Effector CD4-positive, alpha-beta T cell (primary cell): ENCODE measurements at places on chromosomes 16 and 17.

DNA sequence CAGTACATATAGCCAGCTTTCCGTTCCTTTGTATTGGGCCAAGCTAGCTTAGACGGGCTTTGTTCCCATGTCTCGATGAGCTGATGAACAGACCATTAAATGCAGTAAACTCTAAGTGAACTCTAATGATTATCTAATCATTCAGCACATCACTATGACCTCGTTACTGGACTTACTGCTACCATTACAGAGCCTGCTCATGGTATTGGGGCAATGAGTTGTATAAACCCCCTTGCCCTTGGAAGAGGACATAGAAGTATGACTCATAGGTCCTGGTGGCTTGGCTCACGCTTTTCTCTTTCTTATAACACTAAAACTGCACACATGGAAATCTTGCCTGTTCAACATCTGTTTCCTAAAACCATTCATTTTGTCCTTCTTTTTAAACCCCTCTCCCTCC is 93.6 kb upstream of the DYNLRB2 start:
- DNase-seq, result no peak

GRCh38 chr16:4525634-4526277 is 12.8 kb downstream of the CDIP1 start:
- no peak for DNase-seq

DNA sequence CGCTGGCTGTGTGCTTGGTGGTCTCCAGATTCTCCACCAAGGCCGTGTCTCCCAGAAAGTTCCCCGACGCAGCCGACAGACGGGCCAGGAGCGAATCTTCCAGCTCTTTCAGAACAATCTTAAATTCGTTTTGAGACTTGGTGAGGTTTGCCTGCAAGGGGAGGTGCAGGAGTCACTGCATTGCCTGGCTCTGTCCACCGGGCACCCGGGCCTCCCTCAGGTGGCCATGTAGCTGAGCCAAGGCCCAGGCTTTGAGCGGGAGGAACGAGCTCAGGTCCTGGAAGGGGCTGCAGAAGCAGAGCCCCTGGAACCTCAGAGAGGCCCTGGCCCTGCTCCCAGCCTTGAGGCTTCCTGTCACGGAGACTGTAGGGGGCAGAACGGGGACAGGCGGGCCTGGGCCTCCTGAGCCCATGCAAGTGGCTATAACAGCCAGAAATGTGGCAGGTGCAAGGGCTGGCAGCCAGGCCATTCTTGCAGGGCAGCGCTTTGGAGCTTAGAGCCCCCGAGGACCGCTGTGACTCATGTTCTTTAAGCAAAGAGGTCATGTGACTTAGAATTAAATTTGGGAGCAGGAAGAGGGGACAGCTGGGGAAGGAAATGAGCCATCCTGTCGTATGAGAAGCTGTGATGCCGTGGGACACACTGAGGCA is 72.4 kb downstream of the PGS1 start:
- DNase-seq, result no peak

- DNase-seq, result no peak
Observed at GRCh38 chr16:3589441-3589921, 12.3 kb upstream of the NLRC3 start.

GRCh38 chr17:40065769-40066510 is 3.2 kb downstream of the THRA start:
- no peak for DNase-seq

DNA sequence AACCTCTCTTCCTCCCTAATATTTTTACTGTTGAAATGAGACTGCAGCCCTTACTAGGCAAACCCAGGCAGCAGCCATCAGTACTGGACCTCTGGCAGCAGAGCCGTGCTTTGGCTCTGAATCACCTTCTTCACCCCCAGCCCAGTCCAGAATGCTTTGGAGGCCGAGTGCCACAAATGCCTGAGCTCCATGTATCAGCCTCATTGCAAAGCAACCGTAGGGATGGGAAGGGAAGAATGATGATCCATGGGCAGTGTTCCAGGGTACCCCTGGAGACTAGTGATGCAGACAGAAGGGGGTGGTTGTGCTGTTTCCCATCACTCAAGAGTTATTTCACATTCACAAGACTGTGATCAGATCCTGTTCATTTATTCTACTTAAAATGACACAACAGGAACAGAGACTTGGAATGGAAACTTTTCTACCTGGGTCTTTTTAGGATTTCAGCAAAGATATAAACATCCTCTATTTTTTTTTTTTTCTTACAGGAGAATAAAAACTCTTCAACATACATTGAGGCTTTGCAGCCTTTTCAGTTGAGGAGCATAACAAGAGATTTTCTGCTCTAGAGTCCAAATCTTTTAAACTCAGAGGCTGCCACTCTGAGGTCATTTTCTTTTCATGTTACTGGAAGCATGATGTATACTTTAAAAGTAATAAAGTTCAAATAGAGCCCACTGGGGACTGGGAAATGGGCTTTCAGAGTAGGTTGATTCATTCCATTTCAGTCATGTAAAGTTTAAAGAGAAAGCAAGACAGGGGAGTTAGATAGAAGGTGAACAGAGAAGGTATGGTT is 138.3 kb downstream of the KCNJ2 start:
- no peak for DNase-seq

- DNase-seq, result peak; percentile 71
Observed at GRCh38 chr16:67546761-67547422, 15.4 kb upstream of the CTCF start.

- no peak for DNase-seq
Observed at GRCh38 chr17:37361543-37361942, 14.2 kb upstream of the C17orf78 start.

DNA sequence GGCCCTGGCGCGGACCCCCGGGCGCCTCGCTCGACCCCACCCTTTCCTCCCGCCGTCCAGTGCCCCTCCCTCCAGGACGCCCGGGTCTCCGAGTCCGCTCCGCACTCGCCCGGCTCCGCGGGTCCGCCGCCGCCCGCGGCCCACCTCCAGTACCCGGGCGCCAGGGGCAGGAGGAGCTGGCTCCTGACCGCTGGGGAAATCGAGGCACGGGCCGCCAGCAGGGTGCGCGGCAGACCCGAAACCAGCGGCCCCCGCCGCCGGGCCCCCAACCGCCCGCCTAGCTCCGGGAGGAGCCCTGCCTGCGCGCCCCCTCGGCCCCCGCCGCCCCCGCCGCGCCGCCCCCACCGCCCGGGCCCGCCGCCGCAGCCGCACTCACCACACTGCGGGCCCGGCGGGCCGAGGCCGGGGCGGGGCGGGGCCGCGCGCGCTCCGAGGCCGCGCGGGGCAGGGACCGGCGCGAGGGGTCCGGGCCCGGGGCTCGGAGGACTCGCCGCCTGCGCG is 333 bp downstream of the MAFG start:
- no peak for DNase-seq

DNA sequence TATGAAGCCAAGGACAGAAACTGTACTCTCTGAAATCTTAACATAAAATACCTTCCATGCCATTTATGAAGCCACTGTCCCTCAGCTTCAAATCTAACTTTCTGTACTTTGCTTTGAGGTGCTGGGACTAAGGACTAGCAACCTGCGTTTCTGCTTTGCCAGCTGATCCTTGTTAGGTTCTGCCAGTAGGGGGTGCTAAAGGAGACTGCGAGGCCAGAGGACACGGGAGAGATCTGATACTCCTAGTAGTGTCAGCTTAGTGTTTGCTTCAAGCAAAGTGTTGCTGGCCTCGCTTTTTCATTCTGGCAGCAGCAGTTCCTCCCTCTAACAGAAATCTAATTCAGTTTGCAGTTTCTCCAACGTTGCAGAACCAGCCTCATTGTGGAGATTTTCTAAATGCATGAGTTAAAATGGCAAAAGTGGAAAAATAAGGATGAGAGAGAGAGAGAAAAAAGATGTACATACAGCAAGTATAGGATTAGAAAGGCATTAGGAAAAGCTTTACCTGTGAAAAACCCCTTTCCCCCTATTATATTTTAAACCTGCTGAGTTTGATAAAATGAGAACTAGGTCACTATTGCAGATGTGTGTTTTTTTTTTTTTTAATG is 297.5 kb downstream of the CA10 start:
- no peak for DNase-seq

DNA sequence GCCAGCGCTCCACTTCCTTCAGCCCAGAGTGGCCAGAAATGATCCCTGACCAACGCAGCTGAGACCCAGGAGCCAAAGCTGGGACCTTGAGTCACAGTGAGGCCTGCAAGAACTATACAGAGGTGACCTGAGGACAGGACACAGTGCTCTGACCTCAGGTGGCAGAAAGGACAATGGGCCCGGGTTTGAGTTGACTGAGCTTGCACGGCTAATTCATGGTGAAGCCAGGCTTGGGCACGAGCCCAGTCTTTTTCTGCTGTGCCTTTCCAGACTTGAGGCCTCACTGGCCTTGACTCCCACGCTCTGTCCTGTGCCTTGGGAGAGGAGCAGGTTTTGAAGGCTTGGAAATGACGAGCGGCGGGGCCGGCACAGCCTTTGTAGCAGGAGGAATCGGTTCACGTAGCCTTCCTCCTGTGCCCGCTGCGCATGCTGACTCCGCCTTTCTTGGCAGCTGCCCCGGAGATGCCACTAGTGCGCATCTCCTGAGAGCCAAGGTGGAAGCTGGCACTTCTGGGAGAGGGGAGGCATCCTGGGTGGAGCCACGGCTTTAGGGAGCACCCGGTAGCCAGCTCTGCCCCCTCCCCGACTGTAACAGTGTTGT is 34.9 kb downstream of the NDEL1 start:
- DNase-seq, result no peak

DNA sequence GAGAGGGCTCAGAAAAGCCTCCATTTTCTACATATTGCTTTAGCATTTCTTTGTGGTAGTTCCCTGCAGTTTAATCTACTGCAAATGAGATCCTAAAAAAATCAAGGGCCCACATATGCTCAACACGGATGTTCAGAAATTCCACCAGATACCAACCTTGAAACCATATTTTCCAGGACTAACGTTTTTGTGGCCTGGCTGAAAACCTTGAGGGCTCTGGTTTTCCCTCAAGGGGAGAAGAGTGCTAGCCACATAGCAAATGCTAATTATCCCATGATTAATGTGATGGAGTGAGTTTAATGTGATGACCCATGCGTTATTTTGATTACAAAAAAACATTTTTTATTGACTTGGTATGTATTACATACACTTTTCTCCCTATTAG is 68.9 kb downstream of the SNX11 start:
- DNase-seq, result no peak

DNA sequence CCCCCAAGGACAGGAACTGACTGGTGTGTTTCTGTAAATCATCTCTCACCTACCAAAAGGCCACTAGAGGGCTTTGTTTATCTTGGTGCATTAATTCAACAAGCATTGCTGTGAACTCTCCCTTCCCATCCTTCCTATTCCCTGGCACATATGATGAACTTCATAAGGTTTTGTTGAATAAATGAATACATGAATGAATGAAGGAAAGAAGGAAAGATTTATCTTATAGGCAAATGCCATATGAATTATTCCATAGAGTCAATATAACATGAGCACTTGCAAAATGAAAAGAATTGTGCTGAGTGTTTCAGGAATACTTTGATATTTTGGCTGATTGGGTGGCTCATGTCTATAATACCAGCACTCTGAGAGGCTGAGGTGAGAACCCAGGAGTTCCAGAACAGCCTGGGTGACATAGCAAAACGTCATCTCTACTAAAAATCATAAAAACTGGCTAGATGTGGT is 4.3 kb downstream of the SPDYE4 start:
- no peak for DNase-seq

DNA sequence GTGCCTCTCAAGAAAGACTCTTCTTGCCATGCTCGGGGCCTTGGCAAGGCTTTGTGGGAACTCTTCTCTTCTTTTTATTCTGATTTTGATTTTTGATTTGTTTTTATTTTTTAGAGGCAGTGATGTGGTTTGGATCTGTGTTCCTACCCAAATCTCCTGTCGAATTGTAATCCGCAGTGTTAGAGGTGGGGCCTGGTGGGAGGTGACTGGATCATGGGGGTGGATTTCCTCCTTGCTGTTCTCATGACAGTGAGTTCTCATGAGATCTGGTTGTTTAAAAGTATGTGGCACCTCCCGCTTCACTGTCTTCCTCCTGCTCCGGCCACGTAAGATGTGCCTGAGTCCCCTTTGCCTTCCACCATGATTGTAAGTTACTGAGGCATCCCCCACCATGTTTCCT is 281.4 kb downstream of the CPPED1 start:
- DNase-seq, result no peak

GRCh38 chr16:77571115-77571862 is 136.5 kb upstream of the ADAMTS18 start:
- DNase-seq, result no peak

DNA sequence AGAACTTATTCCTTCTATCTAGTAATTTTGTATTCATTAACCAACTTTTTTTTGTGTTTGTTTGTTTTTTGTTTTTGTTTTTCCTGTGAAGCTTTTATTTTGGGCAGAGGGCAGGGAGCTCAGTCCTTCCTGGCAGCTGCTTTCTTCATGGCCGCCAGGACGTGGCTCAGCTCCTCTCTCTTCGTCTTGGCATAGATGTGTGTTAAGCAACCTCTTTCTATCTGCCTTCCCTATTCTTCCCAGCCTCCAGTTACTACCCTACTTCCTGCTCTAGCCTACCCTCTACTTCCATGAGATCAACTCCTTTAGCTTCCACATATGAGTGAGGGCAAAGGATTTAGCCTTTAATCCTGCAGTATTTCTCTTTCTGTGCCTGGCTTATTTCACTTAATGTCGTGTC is 8.2 kb upstream of the BRD7 start:
- no peak for DNase-seq

GRCh38 chr17:45218895-45219661 is 2.6 kb upstream of the FMNL1 start:
- DNase-seq, result peak; percentile 89

DNA sequence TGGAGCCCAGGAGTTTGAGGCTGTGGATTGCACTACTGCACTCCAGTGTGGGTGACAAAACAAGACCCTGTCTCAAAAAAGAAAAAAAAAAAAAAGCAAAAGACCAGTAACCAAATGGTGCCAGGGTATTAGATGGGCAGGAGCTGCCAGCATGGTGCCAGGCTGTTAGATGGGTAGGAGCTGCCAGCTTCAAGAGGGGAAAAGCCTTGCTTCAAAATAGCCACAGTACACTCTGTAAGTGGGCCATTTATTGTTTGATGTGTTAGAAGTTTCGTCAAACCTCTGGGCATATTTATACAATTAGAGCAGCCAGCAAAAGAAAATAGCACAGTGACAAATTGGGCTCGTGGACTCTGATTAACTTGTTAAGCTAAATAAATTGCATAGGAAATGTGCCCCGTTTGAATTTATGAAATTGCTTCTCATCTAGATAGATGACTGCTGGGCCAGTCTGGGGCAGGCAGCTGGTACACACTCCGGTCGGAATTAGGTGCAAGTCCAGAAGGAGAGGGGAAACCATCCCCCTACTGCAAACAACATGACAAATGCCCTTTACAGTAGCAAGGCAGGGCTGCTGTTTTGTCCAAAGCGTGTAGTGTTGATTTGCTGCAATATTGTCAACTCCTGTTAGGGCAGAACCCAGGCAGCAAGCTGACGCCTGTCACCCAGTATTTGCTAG is 126.3 kb upstream of the IRX3 start:
- DNase-seq, result no peak
